ENCODE measurements at places on chromosomes 4 and X.

DNA sequence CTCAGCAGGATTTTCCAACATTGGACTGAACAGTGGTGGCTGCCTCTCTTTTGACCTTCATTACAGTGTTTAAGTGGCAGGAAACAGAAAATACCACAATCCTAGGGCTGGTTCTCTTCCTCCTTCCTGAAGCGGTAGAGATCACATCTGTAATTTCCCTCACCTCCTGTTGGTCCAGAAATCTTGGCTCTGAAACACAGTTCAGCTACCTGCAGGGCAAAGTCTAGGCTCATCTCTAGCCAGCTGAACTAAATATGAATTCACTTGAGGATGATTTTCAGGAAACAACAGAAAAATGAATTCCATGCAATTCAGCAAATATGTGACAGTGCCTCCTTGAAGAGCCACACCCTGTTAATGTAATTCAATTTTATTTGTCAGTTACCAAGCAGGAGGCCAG lies 531.9 kb downstream of the INPP4B start:
- DNase-seq: no peak

DNA sequence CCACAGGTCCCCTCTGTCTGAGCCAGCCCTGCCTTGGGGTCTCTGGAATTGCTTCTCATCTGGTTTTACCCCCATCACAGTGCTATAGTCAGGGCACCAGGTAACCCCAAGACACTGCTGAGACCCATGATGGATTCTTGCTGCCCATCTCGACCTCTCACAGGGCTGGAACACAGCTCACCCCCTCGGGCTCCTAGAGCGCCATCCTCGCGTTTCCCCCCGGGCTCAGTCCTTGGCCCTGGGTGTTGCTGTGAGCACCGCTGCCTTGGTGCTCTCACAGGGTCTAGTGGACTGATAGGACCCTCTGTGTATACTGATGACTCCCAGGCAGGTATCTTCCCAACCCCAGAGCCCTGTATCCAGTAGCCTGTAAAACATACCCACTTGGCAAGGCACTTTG lies 8.8 kb downstream of the MAEA start:
- DNase-seq: no peak

GRCh38 chr4:2070421-2071251 lies 11.5 kb downstream of the NAT8L start:
- DNase-seq: no peak

- DNase-seq: no peak
These were observed 306.1 kb downstream of the BCOR start for GRCh38 chrX:39791691-39792090.

DNA sequence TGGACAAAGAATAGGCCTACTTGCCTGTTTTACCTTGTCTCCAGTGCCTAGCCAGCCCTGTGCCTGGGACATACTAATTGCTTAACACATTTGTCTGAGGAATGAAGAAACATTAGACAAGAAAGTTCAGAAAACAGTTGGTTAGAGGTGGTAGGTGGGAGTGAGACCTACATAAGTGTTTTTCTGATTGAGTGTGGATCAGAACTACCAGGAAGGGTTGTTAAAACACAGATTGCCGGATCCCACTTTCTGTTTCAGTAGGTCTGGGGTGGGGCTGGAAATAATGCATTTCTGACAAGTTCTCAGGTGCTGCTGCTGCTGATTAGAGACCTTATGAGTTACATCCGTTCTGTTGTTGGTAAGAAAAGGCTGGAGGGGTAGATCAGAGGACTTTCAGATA lies 5.7 kb upstream of the JADE1 start:
- no peak for DNase-seq

GRCh38 chr4:136812100-136812880 lies 720.0 kb downstream of the PCDH18 start:
- DNase-seq: no peak

Data from NCI-H524 (cell line).